ENCODE measurements at places on chromosomes 3 and 15.
A peak's percentile ranks its signal among the peaks of the same experiment; 100 is the strongest.

DNA sequence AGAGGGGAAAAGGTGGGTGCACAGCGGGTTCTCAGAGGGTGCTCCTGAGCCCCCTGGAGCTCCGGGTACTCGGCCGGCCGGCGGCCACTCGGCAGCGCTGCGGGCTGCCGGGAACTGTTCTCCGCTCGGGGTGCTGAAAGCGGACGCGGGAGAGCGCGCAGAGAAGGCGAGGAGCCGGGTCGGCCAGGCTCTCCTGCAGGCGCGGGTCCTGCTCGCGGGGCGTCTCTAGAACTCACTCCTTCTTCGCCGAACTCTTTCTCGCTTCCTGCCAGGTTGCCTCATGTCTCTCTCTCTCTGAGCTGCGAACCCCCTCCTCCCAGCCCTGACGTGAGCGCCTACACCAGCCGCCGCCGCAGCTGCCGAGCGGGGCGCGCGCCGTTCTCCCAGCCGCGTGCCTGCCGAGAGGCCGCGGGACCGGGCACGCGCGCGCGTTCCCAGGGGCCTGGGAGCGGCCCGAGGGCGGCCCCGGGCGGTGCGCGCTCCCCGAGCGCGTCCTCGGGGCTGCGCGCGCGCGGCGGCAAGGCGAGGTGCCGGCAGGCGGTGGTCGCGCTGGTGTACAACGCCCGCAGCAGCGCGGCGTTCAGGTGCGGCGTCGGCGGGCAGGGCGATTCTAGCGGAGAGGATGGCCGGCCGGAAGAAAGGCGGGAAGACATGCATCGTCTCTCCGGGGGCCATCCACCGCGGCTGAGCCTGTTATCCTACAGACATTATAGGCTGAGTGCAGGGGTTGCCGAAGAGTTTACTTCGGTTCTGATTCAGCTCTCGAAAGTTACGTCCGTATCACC is at the start of gene PEX5L:
PEX5L (minus strand) TSS at position 267 of the 785 bp plus-strand sequence. CDS start 338 bp downstream, outside the sequence.
- peak; percentile 42 for DNase-seq

GRCh38 chr3:143190101-143190500 is 70.5 kb downstream of the CHST2 start:
- DNase-seq, result no peak

- peak; percentile 70 for DNase-seq
These were observed 778.5 kb downstream of the MECOM start for GRCh38 chr3:168885028-168885427.

- no peak for DNase-seq
These were observed 81.5 kb upstream of the KCNAB1 start for GRCh38 chr3:156038869-156039268.

- DNase-seq, result no peak
These were observed 51.6 kb upstream of the THUMPD3 start for GRCh38 chr3:9311228-9311627.

GRCh38 chr3:9837701-9838582 is 5.9 kb downstream of the RPUSD3 start:
- no peak for DNase-seq

GRCh38 chr3:179081885-179082284 is 10.3 kb upstream of the ZMAT3 start:
- DNase-seq, result no peak

DNA sequence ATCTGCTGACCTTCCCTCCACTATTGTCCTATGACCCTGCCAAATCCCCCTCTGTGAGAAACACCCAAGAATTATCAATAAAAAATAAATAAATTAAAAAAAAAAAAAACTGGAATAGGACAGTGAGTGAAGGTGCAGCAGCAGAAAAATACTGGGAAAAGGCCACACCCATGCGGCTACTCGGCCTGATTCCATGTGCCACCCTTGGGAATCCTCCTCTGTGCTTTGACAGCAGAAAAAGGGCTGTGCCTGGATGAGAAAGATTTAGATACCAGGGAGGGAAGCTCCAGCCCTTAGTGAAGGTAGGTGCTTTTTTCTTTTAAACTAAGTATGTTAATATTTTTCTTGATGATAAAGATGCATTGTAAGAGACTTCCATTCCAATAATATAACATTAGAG is 107.8 kb downstream of the CTNNB1 start:
- DNase-seq, result no peak

DNA sequence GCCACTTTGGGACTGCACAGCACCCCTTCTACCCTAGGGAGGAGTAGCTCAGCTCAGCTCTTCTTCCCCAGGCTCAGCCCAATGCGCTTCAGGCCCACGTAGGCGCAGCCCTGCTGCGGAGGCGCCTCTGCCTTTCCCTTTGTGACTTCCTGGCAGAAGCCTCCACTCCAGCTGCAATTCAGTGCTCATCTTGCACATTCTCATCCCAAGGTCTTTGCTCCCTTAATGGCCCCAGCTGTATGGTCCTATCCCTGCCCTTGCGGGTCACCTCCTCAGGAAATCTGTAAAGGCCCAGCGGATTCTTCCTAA is 109.0 kb downstream of the VGLL4 start:
- DNase-seq, result no peak

- no peak for DNase-seq
These were observed 31.6 kb downstream of the PRKCD start for GRCh38 chr3:53192608-53193007.

DNA sequence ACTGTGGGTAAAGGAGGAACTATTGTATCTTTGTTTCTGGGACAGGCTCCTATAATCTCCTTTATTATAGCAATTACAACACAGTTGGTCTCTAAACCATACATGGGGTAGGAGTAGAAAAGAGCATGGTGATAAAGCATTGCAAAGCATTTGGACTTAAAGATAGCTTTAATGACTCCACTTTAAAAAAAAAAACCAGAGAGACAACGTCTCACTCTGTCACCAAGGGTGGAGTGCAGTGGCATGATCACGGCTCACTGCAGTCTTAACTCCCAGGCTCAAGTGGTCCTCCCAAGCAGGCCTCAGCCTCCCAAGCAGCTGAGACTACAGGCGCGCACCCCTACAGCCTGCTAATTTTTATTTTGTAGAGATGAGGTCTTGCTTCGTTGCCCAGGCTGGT is 68.2 kb downstream of the DENND4A start:
- DNase-seq, result no peak

DNA sequence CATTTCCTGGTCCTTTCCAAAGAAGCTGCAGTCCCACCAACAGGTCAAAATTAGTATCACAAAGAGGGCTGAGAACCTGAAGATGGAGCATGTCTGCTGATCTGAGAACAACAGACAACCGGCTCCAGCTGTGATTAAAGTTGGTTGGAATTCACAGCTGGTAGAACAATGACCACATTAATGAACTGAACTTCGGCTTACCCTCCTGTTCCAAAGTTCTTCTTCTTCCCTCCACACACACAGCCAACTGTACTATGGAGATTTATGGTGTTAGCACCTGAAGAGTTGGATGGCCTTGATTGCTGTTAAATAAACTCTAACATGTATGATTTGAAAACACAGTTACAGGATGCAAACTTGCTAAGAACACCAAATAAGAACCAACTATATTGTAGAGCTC is 27.4 kb upstream of the ROPN1 start:
- DNase-seq, result no peak

GRCh38 chr15:73950831-73951561 is 24.7 kb downstream of the LOXL1 start:
- DNase-seq, result peak; percentile 97

- DNase-seq, result no peak
These were observed 23.9 kb downstream of the LRIG1 start for GRCh38 chr3:66476852-66477381.

DNA sequence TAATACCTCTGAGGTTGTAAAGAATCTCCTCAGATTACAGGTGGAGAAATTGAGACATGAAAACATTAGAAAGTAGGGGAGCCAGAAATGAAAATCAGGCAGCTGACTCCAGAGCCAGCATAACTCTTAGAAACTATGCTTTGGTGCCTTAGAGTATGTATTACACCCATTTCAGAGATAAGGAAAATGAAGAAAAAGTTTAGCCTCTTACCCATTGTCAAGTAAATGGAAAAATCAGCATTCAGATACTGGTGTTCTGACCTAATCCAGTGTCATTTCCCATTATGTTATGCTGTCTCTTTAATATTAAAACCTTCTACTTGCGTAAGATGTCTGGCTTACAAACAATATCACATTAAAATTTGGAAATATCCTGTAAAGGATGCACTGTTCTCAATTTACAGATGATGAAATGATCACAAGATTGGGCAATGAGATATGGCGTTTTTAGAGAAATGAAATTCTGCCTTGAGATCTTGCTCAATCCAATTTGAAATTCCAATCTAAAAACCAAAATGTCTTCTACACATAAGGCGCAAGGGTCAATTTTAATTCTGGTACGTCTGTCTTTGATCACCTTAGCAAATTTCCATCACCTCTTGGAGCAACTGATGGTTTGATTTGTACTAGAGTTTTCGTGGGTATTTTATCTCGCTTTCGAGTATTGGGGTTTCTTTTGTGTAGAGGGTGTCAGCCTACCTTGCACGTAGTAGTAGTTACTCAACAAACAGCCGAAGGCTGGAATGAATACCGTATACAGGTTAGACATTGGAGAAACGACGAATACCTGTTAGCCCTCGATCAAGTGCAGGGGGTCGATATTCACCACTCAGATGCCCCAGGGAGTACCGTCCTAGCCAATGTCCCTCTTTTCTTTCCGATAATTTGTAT is 902 bp upstream of the ZCWPW2 start:
- peak; percentile 68 for DNase-seq

DNA sequence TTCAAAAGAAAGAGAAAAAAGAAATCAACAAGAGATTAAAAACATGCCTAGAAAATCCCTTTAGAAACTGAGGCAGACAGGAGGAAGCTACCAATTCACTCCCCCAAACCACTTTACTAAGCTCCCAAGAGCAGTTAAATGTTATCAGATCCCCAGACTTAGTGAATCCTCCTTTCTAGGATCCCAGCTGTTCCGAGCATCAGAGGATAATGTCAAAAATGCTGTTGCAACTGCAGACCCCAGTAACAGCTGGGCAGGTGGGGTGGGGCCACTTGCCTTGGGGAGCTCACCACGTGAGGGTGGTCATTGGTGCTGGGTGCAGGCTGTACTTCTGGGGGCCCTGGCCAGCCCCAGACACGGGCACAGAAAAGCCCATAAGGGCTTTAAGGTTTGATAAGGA is 9.1 kb downstream of the POMGNT2 start:
- no peak for DNase-seq

GRCh38 chr15:31254431-31255175 is 72.0 kb upstream of the KLF13 start:
- DNase-seq, result peak; percentile 76

GRCh38 chr3:70984776-70985482 is 598.6 kb downstream of the FOXP1 start:
- DNase-seq, result peak; percentile 46

DNA sequence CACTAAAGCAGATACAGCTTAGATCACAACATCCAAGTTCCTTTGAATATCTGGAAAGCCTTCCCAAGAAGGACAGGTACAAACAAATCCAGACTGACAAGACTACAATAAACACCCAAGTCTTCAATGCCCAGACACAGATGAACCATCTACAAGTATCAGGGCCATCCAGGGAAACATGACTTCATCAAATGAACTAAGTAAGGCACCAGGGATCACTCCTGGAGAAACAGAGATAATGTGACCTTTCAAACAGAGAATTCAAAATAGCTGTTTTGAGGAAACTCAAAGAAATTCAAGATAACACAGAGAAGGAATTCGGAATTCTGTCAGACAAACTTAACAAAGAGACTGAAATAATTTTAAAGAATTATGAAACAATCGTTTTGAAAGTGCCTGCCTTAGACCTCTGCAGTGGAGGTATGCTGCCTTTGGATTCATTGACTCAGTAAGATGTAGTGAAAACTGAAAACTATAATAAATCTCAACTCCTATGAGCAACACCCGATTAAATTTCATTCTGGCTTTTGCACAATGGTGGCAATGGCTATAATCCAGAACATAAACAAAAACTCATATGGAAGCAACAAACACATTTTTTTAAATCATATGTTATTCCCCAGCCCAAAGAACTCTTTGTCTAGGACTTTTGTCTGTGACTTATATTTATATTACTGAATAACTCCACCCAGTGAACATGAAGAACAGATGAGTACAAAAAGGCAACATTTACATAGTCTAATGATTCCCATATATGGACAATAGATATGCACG is 12.6 kb upstream of the COL8A1 start:
- peak; percentile 76 for DNase-seq

DNA sequence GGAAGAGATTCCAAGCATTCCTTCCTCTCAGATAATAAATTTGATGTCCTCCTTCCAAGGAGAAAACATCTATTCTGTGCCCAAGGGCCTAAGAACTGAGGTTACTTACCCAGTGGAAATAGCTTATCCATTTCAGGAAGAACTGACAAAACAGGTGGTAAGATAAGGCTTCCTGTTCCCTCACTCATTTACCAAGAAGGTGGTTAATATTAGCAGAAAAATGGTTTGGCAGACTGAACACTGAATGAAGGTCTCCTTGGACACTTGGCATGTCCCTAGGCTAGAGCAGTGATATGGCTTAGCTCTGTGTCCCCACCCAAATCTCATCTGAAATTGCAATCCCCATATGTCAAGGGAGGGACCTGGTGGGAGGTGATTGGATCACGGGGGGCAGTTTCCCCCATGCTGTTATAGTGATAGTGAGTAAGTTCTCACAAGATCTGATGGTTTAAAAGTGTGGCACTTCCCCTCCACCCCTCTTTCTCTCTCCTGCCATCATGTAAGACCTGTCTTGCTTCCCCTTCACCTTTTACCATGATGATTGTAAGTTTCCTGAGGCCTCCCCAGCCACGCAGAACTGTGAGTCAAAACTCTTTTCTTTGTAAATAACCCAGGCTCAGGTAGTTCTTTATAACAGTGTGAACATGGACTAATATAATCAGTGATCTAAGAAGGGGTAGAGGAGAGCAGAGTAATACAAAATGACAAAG is 127.4 kb downstream of the ST8SIA2 start:
- no peak for DNase-seq

DNA sequence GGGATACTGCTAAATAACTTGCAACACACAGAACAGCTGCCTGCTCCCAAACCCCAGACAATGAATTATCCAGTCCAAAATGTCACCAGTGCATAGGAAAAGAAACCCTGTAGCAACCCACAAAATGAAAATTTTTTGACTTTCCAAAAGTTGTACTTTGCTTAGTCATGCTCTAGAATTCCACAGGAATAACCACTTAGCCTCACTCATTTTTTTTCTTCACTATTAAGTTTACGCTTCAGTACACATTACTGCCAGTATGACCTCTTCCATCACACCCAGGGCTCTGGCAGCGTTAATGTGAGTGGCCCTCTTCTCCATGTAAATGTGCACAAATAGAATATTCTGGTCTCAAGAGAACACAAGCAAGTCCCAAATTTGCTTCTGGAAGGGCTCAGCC is 259.8 kb downstream of the MAGI1 start:
- no peak for DNase-seq

GRCh38 chr15:88894348-88894818 is 961 bp downstream of the HAPLN3 start:
- no peak for DNase-seq

GRCh38 chr15:27487846-27488245 is 516.9 kb downstream of the GABRG3 start:
- DNase-seq, result no peak

DNA sequence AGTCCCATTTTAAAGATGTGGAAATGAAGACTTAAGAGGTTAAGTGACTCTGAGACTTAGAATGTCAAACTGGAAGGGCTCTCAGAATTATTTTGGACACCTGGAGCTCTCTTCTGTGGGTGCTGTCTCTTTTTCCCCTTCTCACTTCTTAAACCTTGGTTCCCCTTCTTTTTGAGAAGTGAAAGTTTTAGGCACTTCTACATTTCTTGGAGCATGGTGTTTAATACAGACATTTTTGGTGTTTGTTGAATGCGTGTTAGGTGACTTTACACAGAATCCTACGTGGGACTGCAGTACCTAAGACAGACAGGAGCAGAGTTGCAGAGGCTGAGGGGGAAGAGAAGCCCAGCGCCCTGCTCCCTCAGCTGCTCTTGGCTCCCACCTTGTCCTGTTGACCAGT is 133.3 kb downstream of the MDFIC2 start:
- no peak for DNase-seq

Measured in foreskin fibroblast (primary cell).